ENCODE measurements at places on chromosomes 16 and 17. TPM values are rescaled to one million over a fixed set of nuclear protein-coding genes. Genes with fewer than 3 reads are reported as not detected.

Gene GNGT2
- total RNA-seq = not detected

Gene KRT12
- 1.9 TPM for total RNA-seq

Gene SNX20
- 0.07 TPM for total RNA-seq

Gene ZACN
- total RNA-seq = not detected

Gene KIF2B
- total RNA-seq = not detected

Gene RAPGEFL1
- 3.6 TPM for total RNA-seq

Gene CDH13
- total RNA-seq = not detected

Gene TNFRSF12A
- 29.3 TPM for total RNA-seq

Gene ANKRD40CL
- not detected for total RNA-seq

Gene RAD51D
- total RNA-seq = 19.0 TPM

Gene PDIA2
- total RNA-seq = 0.67 TPM

Gene TRIM16
- 8.2 TPM for total RNA-seq

Gene ABCA9
- total RNA-seq = not detected

Gene MPP2
- total RNA-seq = 0.45 TPM

Gene EEF2K
- total RNA-seq = 33.7 TPM

Gene ZNF319
- 5.2 TPM for total RNA-seq

Gene BAIAP3
- total RNA-seq = 3.4 TPM

Gene SECTM1
- not detected for total RNA-seq

Gene KRTAP2-2
- total RNA-seq = not detected

Gene EPX
- total RNA-seq = 0.22 TPM

Gene SEPTIN12
- total RNA-seq = not detected

Gene WRAP53
- 18.2 TPM for total RNA-seq

Gene HERPUD1
- total RNA-seq = 54.4 TPM

Gene TNRC6A
- 27.2 TPM for total RNA-seq

Gene THOC6
- total RNA-seq = 70.1 TPM

Gene ADPRM
- 5.3 TPM for total RNA-seq

Gene KRT31
- not detected for total RNA-seq

Gene HEATR9
- not detected for total RNA-seq

Gene PRSS22
- total RNA-seq = not detected

Gene SPEM1
- total RNA-seq = not detected

Gene SPATA22
- total RNA-seq = not detected

Gene LGALS9B
- total RNA-seq = not detected

Gene EPOP
- total RNA-seq = 10.6 TPM

Gene EVPLL
- total RNA-seq = not detected

Gene CD300E
- not detected for total RNA-seq

Gene CDR2L
- 16.0 TPM for total RNA-seq

Data from K562 (cell line).